ENCODE measurements at places on chromosomes 12 and 14.
A peak's percentile ranks its signal among the peaks of the same experiment; 100 is the strongest.

GRCh38 chr12:116731801-116732200 is 6.1 kb downstream of the SPRING1 start:
- DNase-seq, result no peak

DNA sequence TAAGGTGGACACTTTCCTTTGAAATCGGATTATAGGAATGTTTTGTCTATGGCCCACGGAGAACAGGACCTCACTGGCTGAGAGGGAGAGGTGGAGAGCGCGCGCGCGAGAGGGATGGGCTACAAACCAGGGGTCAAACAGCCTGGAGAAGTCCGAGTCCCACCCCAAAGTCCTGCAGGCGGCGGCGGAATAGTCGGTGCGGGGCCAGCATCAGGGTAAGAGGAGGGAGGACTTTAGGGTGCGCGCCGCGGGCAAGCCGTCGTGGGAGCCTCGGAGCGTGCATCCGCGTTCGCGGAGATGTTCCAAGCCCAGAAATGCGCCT is 3.3 kb upstream of the HOXC8 start:
- no peak for DNase-seq

- DNase-seq, result no peak
These were observed 2.6 kb upstream of the PRKAB1 start for GRCh38 chr12:119665164-119665929.

DNA sequence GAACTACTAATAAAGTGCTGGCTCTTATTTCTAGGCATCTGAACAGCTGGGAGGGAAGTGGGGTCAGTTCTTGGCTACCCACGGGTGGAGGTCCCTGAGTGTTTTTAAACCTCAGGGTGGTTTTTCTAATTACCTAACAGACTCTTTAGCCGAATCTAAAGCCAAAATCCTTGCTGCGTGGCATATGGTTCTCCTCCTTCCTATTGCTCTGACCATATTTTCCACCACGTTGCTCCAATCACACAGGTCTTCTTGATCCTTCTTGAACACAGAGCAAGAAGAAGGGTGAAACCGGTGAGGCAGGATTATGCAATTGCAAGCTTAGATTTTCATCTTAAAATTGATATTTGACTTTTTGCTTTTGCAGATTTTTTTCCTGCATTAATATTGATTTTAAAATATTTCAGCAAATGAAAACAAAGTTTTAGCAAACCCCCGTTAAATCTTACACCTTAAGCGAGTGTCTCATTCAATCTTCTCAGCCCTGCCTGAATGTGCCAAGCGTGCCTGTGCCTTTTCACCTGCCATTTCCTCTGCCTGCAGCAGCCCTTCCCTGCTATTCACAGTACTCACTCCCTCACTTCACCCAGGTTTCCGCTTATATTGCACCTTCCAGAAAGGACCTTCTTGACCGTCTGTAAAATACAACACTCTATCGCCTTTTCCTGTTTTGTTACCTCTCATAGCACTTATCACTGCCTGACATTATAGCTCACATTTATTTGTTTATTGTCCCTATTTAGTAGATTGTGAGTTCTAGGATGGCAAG is 506.0 kb downstream of the DIO2 start:
- no peak for DNase-seq

DNA sequence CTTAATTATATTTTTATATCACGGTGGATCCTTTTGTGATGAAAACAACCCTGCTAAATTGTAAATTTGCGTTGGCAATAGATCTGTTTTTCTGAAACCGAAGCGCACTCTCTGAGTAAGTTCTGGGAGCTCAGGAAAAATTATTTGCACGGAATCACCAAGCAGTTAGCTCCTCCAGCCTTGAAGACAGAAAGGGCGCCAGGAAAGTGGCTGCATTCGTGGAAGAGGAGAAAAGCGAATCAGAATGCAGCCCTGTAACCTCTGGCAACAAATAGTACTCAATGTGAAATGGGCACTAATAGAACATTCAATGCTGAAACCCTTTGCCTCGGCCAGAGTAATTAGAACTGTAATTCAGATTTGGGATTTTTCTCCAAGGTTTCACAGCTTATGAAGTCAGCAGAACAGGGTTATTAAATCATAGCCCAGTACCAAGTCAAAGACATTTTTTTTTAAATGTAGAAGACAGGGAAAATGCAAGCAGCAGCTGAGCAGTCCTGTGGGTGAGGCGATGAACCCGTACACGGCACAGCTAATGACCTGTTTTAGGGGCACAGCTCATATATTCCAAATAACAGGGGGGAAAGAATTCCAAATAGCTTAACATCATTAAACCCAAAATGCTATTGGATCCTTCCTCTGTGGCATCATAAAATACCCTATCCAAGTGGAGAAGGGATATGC is 251.4 kb downstream of the EGLN3 start:
- no peak for DNase-seq

GRCh38 chr14:28584951-28585350 is 181.6 kb upstream of the FOXG1 start:
- DNase-seq, result no peak

GRCh38 chr14:90674043-90674670 is 142.1 kb downstream of the TTC7B start:
- no peak for DNase-seq

- DNase-seq, result no peak
These were observed 355.4 kb downstream of the CEP128 start for GRCh38 chr14:80586131-80586530.

DNA sequence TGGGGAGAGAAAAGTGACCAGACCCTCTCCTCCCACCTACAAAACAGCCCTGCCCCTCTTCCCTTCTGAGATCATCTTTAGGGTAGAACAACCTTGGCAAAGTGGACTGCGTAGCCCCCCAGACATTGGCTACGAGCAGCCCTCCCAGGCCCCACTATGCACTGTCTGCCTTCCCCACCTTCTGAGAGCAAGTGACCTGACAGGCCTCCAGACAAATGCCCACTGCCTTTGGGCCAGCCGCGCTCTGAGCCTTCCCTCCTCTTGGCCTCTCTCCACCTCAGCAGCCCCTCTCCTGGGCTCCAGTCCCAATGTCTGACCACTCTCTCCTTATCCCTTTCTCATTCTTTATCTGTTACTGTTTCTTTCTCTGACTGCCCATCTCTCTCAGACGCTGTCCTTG is 46.5 kb upstream of the CCND2 start:
- no peak for DNase-seq

GRCh38 chr12:13957576-13957975 is 23.8 kb downstream of the GRIN2B start:
- no peak for DNase-seq

- no peak for DNase-seq
These were observed 45.5 kb downstream of the GIT2 start for GRCh38 chr12:109950625-109951024.

DNA sequence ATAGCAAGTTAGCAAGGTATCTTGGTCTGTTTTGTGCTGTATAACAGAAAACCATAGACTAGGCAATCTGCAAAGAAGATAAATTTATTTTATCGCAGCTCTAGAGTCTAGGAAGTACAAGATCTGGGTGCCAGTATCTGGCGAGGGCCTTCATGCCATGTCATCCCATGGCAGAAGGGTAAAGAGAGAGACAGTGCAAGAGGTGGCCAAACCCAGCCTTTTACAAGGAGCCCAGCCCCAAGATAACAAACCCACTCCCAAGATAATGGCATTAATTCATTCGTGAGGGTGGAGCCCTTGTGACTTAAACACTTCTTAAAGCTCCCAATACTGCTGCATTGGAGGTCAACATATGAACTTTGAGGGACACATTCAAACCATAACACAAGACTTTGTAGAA is 16.9 kb downstream of the RPS29 start:
- no peak for DNase-seq

DNA sequence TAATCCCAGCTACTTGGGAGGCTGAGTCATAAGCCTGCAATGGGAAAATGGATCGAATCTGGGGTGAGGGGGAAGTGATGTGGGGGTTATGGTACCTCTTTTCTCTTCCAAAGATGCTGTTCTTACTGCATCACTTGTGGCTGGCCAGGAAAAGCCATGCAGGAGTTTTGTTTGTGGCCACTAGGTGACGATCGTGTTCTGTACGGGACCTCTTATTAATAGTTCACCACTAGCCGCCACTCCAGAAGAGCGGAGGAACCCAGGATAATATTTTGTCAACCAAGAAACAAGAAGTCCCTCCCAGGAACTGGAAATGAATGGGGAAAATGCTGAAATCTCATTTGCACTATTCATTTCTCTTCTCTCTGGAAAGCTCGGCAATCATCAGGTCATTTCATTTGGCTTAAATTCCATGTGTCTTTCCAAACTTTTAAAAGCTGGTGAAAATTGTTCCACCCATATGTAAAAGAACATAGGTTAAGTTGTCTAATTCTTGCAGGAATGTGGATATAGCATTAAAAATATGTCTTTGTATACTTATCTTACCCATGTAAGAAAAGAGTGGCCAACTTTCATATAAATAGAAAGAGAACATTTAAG is 8.9 kb downstream of the GPR65 start:
- DNase-seq, result peak; percentile 69

DNA sequence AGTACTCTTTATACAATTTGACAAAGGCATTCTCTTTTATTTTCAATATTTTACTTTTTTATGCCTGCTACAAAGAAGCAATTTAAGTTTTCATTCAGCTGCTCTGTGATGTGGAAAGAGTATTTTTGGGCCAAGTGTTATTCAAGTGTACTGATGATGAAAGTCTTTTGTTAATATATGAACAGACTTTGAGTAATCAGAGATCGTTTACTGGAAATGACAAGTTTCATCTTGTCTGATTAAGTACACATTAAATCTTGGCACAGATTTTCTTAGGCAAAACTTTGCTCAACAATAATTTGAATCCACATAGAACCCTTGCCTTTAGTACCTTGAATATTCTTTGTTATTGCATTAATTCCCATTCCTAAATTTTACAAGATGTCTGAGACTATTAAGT is 13.3 kb upstream of the PZP start:
- no peak for DNase-seq

DNA sequence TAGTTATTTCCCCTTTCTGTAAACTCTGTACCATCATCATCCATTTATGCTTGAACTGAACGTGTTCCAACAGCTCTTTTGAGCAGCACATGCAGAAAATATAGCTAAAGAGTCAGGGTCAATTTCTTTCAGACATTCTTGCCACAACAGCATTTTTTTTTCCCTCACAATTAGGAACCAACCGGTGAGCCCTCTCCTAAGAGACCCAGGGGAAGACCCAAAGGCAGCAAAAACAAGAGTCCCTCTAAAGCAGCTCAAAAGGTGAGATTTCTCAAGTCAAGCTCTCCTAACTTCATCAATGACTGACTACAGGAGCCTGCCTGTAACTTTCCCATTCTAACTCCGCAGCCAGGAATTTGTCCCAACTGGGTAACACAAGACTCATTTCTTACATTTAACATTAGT is 3.5 kb downstream of the HMGA2 start:
- DNase-seq, result no peak

DNA sequence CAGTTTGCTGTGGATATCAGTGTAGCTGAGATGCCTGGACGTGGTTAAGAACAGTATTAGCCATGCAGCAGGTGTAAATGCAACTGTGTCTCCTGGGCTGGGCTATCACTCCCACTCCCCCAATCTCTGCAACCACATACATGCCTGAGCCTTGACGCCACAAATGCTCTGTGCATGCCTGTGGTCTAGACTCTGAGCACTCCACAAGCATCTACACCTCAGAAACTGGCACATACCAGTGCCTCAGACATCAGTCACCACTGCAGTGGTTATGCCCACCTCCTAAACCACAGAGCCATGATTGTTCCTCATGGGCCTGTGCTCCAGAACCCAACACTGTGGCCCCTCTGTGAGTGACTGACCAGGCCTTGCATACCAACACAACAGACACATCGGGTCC is 226.8 kb upstream of the ALG10 start:
- no peak for DNase-seq

DNA sequence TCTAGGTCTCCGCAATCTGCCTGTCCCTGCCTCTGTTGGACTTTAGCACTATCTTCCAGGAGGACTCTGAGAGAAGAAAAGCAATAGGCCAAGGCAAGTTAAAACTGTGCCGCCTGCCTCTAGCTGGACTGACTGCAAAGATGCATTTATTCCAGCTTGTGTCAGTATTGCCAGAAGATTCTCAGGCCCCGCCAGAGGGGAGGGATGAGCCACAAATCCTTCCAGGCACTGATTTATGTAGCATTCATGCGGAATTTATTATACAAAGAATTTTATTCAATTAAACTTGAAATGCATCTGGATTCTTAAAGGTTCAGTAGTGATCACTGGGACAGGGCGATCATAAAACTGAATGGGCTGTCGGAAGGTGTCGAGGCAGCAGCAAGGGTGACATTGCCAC is 19.8 kb downstream of the MMAB start:
- no peak for DNase-seq

GRCh38 chr14:23402296-23403138 is 5.6 kb downstream of the MYH6 start:
- DNase-seq, result peak; percentile 58

DNA sequence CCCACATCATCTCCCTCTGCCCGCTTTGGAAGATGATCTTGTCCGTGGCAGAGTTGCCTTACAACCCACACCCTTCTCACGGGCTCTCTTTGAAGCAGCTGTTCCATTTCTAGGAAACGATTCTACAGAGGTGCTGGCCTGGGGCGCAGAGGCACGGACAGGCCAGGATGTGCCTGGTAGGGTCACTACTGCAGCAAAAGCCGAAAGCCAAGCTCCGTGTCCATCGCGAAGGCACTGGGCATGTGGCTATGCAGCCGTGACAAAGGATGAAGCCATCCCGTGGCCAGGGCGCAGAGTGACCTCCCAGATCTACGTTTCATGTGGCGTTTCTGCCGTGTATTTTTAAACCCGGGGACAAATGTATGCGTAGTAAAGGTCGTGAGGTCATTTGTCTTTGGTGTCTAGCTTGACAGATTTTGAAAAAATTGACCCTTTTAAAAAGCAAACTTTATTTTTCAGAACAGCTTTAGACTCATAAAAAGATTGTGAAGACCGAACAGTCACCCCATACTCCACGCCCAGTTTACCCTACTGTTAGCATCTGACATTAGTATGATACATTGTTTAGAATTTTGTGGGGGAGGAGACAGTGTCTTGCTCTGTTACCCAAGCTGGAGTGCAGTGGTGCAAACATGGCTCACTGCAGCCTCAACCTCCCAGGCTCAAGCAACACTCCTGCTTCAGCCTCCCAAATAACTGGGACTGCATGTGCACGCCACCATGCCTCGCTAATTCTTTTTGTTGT is 40.4 kb upstream of the NCOR2 start:
- DNase-seq, result no peak

GRCh38 chr12:95055057-95055456 is 18.4 kb downstream of the NR2C1 start:
- no peak for DNase-seq

- no peak for DNase-seq
These were observed 42.3 kb upstream of the PAPOLA start for GRCh38 chr14:96459851-96460250.

- DNase-seq, result no peak
These were observed 586.6 kb upstream of the NOVA1 start for GRCh38 chr14:27184427-27184826.

GRCh38 chr12:34107781-34108404 is 85.6 kb downstream of the ALG10 start:
- no peak for DNase-seq

- DNase-seq, result no peak
These were observed 860.6 kb upstream of the MGAT4C start for GRCh38 chr12:87116780-87117179.

DNA sequence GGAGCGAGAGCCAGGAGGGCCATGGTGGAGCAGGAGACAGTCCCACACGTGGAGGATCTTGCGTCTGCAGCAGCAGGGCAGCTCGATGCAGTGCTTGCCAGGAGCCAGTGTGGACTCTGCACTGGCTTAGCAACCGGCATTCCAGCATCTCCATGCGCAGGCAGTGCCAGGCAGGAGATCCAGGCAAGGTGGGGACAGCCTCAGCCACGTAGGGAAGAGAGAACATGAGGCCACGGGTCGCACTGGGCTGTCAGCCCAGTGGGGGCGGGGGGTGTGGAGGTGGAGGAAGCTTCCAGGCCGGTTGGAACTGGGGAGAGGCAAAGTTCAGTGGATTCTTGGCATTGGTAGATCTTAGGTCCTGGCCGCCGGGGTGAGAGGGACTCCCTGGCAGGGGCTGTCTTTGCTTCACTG is 121.0 kb upstream of the EVL start:
- no peak for DNase-seq
